LHCN-M2 (cell line): ENCODE measurements at places on chromosomes 7 and 10. TPM values are rescaled to one million over a fixed set of nuclear protein-coding genes. Genes with fewer than 3 reads are reported as not detected.

CTNNA3 gene
- total RNA-seq, result 0.06 and 0.19 TPM in 2 replicates

HABP2 gene
- not detected in 2 replicates for total RNA-seq

ANKRD7 gene
- total RNA-seq, result 1.5 and 3.6 TPM in 2 replicates

GRCh38 chr7:101960985-101961708, 143.7 kb downstream of the CUX1 start:
- no peak for DNase-seq

GRCh38 chr7:128982105-128982504, 44.4 kb downstream of the IRF5 start:
- no peak for DNase-seq

DNA sequence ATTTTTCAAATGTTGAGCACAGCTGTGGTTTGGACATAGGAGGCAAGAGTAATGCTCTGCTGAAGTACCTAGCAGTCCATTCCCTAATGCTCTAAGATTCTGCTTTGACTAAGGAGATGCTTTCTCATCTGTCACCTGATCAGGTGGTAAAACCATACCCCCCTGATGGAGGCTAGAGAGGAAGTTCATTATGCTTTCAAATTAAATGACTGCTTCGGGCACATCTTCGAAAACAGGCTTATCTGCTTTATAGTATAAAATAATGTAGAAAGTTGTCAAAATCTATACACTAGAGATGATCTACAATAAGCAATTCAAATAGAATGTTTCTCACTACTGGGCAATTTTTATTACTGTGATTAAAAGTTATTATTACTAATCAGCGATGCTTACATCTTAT, at the start of gene GNAT3:
Gene GNAT3, minus strand, starts transcription at position 101 of the 400 bp plus-strand sequence. CDS start 138 bp downstream, outside the sequence.
- DNase-seq, result no peak

DNA sequence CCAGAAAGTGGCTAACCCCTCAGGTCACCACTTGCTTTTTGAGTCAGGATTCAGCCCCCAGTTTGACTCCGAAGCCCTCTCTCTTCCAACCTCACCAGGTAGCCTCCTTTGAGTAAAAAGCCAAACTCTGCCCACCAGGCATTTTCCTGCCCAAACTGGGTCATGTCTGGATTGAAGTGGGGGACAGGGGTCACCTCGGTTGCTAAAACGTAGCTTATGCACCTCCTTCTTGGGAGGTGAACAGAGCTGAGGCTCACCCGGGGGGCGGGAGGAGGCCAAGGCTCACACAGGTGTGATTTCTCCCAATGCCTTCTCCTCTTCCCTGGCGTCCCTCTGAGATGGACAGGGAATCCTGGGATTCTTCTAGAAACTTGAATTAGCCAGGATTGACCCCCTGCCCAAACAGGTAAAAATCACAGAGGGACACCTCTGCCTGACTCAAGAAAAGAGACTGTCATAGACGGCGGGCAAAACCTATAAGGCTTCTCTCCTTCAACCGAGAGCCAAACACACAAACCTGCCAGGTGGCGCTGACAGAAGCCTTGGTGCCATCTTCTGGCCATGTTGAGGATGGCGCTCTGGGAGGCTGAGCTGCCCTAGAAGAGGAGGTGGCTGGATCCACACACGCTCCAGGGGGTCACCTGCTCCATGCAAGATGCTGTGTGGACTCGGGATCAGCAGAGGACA, 51.6 kb downstream of the PRLHR start:
- peak; percentile 16 for DNase-seq

- DNase-seq, result no peak
Measured at GRCh38 chr7:47149971-47150370, 431.9 kb downstream of the TNS3 start.

- DNase-seq, result no peak
Measured at GRCh38 chr7:129308047-129308446, 83.2 kb downstream of the AHCYL2 start.

- DNase-seq, result no peak
Measured at GRCh38 chr10:4191354-4191753, 406.3 kb upstream of the KLF6 start.
